ENCODE measurements at places on chromosomes 3 and 15. TPM values are rescaled to one million over a fixed set of nuclear protein-coding genes. Genes with fewer than 3 reads are reported as not detected.
A peak's percentile ranks its signal among the peaks of the same experiment; 100 is the strongest.

DNA sequence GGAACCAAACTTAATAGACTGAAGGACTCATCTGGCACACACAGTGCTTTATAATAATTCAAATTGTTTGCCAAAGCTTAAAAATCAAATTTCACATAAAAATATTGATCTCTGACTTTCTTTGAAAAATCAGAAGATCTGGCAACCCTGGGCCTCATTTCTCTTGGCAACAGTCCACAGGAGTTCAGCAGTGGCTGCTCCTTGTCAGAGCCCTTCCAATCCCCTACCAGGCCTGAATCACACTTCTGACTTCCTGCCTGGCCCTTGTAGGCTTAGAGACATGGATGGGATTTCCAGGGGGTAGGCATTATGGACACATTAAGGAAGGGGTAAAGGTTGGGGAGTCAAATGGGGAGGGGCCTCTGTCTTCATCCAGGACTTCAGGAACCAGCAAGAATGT, 55.5 kb downstream of the PLS1 start:
- no peak for DNase-seq

DNA sequence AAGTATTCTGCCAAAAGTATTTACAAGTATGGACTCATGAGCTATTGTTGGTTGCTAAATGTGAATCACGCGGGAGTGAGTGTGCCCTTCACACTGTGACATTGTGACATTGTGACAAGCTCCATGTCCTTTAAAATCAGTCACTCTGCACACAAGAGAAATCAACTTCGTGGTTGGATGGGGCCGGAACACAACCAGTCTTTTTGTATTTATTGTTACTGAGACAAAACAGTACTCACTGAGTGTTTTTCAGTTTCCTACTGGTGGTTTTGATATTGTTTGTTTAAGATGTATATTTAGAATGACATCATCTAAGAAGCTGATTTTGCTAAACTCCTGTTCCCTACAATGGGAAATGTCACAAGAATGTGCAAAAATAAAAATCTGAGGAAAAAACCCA, 30.3 kb downstream of the SYNM start:
- no peak for DNase-seq

- peak; percentile 17 for DNase-seq
Observed at GRCh38 chr3:186570941-186571643, 572 bp downstream of the DNAJB11 start.

DNA sequence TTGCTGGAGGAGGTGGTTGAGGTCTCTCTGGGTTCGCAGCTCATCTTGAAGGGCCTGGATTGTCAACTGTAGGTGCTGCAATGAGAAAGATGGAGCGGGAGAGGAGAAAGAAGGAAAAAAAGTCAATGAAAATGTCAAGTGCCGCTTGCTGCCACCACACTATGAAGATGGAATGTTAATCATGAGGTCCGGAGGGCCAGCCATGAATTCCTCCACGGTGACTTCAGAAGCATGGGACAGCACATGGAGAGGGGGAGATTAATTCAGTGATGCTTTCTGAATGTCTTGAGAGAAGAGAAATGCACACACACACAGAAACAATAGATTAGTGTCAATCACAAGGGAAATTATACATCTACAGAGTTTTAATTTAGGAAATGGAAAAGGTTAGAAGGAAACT, 171.9 kb downstream of the ERC2 start:
- no peak for DNase-seq

DNA sequence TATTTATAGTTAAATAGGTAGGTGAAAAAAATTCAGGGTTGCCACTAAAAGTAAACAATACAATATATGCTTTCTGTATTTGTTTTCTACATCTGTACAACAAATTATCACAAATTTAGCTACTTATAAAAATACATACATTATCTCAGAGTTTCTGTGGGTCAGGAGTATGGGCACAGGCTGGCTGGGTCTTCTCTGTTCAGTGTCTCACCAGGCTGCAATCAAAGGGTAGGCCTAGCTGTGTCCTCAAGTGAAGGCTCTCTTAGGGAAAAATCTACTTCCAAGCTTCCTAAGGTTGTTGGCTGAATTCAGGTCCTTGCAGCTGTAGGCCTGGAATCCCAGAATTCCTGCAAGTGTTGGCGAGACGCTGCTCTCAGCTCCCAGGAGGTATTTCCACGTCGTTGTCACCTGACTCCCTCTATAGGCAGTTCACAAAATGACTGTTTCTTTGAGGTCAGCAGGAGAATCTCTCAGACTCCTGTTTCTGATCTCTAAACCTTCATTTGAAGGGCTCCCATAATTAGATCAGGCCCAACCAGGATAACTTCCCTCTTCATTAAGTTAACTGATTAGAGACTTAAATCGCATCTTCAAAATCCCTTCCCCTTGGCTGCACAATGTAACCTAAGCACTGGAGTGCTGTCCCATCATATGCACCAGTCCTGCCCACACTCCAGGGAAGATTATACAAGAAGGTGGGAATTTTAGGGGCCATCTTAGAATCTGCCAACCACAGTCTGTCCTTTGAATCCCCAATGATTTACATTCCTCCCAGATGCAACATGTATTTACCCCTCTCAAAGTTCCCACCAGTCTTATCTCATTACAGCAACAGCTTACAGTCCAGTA, 296.6 kb downstream of the SUCLG2 start:
- DNase-seq = peak; percentile 59

- DNase-seq = no peak
Observed at GRCh38 chr3:173008978-173009377, 132.1 kb downstream of the SPATA16 start.

DNA sequence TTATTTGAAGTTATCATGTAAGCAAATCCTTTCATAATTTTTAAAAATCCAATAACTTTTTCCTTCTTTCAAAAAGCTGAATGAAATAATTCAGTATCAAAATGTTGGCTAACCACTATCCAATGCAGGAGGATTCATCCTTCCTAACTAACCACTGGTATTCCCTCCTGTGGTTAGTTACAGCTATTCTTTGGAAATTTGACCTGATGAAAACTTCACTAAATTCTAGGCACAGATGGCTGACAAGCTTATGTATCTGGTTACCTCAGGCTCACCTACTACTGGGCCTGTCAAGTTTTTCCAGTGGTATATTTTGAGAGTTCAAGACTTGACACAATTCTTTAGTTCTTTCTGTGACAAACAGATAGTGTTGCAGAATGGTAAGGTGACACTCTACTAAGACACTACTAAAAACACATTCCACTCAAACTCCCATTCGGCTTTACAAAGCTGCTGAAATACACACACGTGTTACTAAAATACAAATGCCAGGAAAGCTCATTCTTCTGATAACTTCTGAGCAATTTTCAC, 15.8 kb downstream of the NPTN start:
- DNase-seq = peak; percentile 41

GRCh38 chr3:64290161-64290560, 64.9 kb upstream of the PRICKLE2 start:
- DNase-seq = no peak

DNA sequence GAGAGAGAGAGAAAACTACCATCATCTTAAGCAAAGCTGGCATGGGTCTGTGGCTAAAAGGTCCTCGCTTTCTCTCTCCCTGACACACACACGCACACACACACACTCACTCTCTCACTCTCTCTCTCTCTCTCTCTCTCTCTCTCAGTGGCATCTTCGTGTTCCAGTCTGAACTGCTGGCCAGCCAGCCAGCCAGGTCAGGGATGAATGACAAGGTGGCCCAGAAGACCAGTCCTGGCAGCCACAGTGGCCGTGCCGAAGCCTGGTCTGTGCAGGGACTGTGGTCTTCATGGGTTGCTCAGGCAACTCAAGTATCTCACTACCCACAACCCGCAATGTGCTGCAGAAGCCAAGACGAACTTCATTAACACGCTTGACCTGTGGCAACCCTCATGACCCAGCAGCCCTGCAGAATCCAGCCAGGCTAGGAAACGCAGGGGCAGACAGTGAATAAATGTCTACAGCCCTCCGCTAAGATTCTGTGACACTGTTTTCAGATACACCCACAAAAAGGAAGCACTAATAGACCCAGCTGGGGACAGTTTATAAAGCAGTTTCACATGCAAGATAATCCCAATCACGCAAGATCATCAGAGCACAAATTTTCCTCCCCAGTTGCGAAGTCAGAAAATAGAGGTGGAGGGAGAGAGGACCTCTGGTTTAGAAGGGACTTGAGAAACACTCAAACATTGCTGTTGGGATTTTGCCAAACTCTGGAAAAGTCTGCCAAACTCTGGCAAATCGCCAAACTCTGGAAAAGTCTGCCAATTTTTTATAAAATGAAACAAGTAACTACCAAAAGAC, 66.4 kb downstream of the XXYLT1 start:
- DNase-seq = peak; percentile 24

DNA sequence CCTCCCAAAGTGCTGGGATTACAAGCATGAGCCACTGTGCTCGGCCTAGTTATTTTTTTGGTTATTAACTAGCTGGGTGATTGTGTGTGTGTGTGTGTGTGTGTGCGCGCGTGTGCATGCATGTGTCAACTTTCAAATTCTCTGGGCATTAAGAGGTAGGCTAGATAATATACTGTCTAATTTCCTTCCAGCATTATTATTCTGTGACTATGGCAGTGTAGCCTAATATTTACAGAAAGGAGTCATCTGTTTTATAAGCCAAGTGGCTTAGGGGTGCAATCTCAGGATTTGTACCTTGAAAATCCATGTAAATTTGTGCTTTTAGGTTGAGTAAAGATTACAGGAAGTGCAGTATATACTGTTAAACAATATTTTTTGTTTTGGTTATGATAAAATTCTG, 85.1 kb upstream of the ZBTB20 start:
- DNase-seq = no peak

CACNA1D gene
- not detected for total RNA-seq

C2CD4B gene
- not detected for total RNA-seq
